Epithelial cell of esophagus (primary cell): ENCODE measurements at places on chromosomes 12 and 14.

DNA sequence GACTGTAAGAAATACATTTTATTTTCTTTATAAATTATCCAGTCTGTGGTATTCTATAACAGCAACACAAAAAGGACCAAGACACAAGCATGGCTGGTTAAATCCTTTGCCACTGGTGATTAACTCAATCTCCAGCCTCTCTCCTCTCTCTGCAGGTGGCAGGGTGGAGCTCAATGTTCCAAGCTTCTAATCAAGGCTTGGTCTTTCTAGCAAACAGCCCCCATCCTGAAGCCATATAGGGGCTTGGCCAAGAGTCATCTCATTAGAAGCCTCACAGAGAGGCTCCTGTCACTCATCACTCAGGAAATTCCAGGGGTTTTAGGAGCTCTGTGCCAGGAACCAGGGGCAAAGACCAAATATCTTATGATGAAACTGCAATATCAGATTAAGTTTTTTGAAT lies 12.0 kb downstream of the C12orf75 start:
- no peak for DNase-seq

- no peak for DNase-seq
Measured at GRCh38 chr14:51512316-51512715, 139.4 kb upstream of the FRMD6 start.

GRCh38 chr14:25896777-25897176 lies 701.1 kb downstream of the NOVA1 start:
- DNase-seq: no peak

GRCh38 chr14:80584744-80585505 lies 356.6 kb downstream of the CEP128 start:
- DNase-seq: peak; percentile 88

- peak; percentile 81 for DNase-seq
Measured at GRCh38 chr14:66228267-66228970, 257.8 kb upstream of the CCDC196 start.

DNA sequence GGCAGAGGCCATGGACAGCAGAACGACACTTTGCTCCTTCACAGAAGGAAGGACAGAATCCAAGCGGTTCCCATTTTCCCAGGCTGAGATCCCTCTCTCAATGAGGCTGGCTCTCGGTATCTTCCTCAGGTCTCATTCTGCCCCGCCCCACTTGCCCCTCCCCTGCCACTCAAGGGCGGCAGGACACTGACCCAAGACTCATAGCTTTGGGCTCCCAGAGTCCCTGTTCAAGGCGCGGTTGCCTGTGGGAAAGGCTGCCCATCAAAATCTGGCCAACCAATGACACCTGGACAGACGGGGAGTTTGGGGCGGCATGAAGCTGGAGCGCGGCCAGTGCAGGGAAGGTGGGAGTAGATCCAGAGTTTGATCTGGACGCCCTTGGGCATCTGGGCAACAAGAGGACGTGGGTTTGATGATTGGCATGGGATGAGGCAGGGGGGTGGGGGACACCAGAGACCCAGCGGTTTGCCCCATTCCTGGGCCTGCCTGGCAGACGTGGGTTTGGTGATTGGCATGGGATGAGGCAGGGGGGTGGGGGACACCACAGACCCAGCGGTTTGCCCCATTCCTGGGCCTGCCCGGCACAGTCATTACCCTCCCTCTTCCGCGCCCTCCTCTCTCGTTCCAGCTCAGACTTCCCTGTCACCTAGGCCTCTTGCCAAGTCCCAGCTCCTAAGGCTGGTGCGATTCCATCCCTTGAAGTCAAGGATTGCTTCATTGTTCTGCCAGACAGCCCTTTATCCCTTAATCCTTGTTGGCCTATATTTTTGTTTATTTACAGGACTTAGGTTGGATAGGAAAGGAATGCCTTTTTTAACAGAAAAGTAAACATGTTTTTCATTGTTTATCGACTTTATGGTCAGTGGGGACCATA lies 92.1 kb downstream of the NINJ2 start:
- DNase-seq: peak; percentile 93

DNA sequence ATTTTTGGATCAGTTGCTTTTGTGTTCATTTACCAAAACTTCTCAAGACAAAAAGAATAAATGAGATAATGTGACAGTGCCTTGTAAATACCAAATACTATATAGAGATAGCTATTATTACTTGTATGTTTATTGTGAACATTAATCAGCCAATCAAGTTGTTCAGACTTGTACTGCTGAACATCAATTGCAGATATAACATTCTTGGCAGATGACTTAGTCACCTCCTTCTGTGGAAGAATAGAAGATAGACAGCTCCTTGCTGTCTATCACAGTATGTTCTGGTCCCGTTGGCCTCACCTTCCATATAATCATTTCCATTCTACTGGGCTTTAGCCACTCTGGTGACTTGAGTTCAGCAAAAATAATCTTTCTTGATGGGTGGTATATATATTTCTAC lies 30.1 kb downstream of the PSEN1 start:
- DNase-seq: peak; percentile 64

GRCh38 chr12:47882781-47883546 lies 21.8 kb downstream of the VDR start:
- peak; percentile 42 for DNase-seq

GRCh38 chr14:89283327-89284060 lies 133.5 kb downstream of the FOXN3 start:
- no peak for DNase-seq

DNA sequence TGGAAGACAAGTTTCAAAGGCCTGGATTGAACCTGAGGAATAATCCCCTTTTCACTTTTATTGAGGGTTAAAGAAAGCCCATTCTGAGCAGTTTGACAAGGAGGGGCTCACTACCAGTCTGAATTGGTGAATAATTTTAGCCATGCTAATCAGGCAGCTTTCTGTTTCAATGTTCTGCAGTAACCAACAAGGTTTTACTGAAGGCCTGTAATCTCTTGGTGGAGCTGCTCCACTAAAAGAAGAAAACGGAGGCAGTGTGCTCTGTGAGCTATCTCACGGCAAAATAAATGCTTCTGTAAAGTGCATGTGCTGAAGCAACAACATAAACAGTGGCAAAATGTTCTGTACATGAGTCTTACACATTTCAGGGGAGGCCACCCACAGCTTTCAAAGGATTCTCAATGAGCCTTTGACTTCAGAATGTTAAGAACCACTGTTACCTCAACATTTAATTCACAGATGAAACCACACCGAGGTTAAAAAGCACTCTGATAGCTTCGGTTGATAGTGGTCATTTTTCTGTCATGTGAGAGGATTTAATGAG lies 111.2 kb downstream of the LRIG3 start:
- DNase-seq: no peak

DNA sequence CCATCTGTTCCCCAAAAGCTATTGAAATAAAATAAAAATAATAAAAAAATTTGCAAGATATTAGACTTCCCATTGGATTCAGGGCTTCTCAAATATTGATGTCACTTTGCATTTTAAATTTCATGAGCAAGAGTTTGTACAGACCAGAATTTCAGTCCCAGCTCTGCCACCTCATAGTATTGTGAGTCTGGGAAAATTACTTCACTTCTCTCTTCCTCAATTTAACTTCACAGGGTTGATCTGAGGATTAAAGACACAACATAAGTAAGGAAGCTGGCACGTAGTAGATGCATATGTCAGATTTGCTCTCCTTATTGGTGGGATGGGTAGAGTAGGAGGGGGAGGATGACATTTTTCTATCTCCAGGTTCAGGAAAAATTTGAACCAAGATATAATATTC lies 32.8 kb downstream of the COX8C start:
- DNase-seq: no peak
